ENCODE measurements at places on chromosomes 7 and 10.
A peak's percentile ranks its signal among the peaks of the same experiment; 100 is the strongest.

GRCh38 chr10:26486990-26487850, 49.1 kb downstream of the APBB1IP start:
- DNase-seq, result peak; percentile 45

DNA sequence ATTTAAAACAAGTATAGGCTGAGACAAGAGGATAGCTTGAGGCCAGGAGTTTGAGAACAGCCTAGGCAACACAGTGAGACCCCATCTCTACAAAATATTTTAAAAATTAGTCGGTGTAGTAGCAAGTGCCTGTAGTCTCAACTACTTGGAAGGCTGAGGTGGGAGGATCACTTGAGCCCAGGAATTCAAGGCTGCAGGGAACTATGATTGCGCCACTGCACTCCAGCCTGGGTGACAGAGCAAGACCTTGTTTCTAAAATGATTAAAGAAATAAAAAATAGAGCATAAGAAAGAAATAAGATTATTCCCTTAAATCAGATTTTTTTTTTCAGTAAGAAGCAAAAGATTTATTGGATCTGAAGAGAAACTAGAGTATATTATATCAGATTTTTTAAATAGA, 11.7 kb downstream of the LRRC20 start:
- DNase-seq, result no peak

DNA sequence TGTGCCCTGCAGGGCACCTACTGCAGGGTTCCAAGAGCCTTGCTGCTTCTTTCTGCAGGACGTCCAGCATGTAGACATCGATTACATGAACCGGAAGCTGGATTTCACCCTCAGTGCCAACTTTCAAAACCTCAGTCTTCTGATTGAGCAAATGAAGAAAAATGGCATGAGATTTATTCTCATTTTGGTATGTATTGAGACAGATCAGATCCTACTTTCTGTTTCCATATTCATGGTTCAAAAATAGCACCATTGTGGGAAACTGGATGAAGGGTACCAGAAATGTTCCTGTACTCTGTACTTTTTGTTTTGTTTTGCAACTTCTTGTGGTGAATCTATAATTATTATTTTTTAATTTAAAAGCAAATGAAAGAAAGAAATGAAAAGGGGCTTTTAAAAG, 64.1 kb downstream of the MGAM2 start:
- DNase-seq, result no peak

- DNase-seq, result no peak
Observed at GRCh38 chr10:63605197-63605967, 84.2 kb downstream of the REEP3 start.

DNA sequence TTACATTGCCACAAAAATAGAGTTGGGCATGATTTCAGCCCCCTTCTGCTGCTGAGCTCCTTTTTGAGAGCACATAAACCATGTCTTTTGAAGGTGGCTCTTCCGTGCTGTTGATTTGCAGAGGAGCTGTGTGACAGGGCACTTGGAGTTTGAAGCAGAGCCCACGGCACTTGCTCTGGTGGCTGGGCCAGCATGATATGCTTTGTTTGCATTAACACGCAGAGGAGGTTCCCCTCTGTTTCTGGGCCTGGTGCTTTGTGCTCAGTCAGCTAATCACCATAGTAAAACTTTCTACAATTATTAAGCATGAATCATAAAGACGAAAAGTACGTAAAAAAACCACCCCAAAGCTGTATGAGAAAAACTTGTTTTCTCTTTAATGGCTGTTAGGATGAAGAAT, 40.1 kb downstream of the RBM33 start:
- DNase-seq, result no peak

- no peak for DNase-seq
Observed at GRCh38 chr10:87092376-87092860, 2.2 kb downstream of the GLUD1 start.

- no peak for DNase-seq
Observed at GRCh38 chr10:99605351-99605750, 14.9 kb downstream of the SLC25A28 start.

DNA sequence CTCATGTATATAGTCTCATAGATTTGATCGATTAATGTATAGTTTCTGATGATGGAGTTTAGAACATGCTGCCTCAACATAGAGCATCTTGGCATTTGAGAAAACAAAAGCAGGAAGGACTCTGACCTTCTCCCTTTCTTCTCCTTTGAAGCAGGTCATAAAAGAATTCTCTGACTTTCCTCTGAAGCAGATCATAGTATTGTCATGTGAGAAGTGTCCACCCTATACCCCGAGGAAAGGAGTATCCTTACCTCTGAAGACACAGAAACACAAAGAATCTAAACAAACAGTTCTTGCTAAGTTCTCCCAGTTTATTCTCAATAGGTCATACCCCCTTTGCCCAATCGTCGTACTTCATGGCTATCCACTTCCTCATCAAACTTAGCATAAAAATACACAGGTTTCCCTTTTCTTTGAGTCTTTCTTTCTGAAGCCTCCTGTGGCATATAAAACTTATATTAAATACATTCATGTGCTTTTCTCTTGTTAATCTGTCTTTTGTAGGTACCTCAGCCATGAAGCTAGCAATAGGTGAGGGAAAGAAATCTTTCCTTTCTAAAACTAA, 194.9 kb downstream of the REEP3 start:
- DNase-seq, result no peak

DNA sequence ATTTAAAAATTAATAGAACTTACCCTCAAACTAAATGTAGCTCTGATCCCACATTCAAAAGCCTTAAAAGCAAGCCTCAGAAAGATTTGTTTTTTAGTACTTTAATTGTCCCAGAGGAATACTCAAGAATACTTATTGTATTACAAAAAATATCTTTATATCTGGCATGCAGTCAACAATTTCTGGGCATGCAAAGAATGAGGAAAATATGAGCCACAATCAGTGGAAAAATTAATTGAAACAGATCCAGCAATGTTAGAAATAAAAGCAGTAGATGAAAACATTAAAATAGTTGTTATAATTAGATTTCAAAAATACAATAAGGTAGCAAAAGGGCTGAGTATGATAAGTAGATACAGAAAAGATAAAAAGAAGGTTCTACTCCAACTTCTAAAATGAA, 154.7 kb downstream of the PON1 start:
- no peak for DNase-seq

DNA sequence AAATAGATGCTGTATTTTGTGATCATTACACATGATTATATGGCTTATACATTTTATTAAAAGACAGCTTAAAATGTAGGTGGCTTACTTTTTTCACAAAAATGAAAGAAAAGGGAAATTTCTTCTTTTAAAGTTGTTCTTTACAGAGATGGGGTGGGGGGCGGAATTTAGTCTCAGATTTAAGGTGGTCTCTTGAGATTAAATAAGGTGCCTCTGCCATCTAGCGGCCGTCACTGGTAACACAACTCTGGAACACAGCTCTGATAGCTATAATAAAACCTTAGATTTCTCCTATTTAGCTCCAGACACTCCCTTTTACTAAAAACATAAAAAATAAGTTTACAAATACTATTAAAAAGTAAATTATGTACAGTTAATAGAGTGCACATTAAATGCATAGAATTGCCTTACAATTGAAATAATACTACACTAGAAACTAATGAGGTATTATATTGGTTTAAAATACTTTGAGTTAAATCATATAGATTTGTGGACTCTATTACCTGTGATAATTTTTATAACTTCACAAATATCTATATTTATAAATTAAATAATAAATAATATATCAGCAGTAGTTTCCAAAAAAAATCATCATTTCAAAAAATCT, 210.9 kb downstream of the DGKB start:
- peak; percentile 2 for DNase-seq

DNA sequence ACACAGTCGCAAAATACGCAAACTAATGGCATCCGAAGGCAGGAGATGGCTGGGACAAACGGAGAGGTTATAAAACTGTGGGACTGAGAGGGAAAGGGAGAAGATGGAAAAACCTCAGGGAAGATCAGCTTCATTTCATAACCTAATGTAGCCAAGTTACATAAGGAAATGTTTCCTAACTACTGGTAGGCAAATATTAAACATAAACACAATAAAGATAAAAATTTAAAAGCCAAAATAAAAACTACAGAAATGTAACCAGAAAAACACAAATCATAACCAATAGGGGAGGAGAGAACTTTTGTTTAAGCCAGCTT, 13.1 kb upstream of the MNX1 start:
- no peak for DNase-seq

GRCh38 chr7:87473192-87473591, 2.3 kb downstream of the ABCB4 start:
- DNase-seq, result no peak

DNA sequence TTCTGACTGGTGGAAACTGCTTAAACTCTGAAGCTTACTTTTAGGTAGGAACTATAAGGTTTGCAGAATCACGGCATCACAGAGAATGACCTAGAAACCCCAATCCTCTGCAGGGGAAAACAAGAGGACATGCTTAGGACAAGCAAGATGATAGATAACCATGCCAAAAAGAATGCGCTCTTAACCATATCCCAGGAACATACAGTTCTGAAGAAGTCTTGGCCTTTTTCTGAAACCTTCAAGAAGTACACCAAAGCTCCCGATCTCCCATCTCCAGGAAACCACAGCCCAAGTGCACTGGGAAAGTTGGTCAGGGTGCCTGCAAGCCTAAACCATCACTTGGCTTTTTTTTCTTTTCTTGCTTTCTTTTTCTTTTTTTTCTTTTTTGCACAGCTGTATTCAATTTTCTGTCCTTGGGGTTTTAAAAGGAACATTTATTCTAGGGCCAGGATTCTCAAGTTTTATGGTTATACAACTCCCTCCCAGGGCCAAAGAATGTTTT, 12.2 kb upstream of the SVIL start:
- no peak for DNase-seq

DNA sequence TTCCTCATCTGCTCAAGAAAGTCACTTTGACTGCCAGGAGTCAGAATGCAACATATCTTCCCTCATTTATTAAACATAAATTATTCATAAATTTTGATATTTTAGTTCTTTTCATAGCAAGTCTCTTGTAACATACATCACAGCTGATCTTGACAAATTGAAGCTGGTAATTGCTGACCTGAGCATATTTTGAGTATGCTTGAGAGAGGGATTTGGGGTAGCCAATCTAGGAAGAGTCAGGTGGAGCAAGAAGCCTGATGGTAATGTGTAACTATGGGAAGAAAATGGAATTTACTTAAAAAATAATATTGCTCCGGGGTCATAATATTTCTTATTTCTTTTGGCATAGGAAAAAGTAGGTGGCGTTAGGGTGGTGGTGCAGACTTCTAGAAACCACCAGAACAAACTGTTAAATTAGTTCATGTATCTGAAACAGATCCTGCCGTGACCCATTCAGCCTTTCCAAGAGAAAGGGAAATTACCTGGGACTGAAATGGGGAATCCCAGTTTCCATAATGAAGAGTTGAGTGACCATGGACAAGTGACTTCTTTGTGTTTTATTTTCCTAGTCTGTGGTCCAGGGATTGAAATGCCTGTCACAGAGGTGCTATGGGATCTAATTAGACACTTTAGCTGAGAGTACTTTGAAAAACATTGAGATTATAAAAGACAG, 12.9 kb downstream of the CPED1 start:
- no peak for DNase-seq

- no peak for DNase-seq
Observed at GRCh38 chr10:8275911-8276310, 221.4 kb downstream of the GATA3 start.

- no peak for DNase-seq
Observed at GRCh38 chr7:66313886-66314568, 108.9 kb downstream of the TPST1 start.

- no peak for DNase-seq
Observed at GRCh38 chr7:28855538-28856217, 102.5 kb downstream of the TRIL start.

DNA sequence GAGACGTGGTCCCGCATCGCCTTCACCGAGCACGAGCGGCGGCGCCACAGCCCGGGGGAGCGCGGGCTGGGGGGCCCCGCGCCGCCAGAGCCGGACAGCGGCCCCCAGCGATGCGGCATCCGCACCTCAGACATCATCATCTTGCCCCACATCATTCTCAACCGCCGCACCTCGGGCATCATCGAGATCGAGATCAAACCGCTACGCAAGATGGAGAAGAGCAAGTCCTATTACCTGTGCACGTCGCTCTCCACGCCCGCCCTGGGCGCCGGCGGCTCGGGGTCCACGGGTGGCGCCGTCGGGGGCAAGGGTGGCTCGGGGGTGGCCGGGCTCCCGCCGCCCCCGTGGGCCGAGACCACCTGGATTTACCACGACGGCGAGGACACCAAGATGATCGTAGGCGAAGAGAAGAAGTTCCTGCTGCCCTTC, 737 bp downstream of the CNNM2 start:
- DNase-seq, result peak; percentile 26

GRCh38 chr7:103487419-103487818, 41.4 kb upstream of the SLC26A5 start:
- DNase-seq, result no peak

DNA sequence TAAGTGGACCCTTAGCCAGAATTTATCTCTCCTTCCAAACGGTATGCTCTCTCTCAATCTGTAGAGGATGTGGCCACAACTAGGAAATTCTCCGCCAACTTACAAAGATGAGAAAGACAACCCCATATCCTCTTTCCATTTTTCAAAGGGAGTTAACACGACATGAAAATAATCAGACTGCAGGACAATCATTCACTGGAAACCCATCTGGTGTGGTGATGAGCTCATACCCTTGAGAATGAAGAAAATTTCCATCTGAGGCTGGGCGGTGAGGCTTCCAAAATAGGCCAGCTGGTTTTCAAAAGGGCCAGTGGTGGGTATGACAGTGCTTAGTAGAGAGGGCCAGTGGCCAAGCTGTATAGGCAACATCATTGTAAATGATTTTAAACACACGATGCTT, 369.6 kb downstream of the FRMD4A start:
- DNase-seq, result no peak

DNA sequence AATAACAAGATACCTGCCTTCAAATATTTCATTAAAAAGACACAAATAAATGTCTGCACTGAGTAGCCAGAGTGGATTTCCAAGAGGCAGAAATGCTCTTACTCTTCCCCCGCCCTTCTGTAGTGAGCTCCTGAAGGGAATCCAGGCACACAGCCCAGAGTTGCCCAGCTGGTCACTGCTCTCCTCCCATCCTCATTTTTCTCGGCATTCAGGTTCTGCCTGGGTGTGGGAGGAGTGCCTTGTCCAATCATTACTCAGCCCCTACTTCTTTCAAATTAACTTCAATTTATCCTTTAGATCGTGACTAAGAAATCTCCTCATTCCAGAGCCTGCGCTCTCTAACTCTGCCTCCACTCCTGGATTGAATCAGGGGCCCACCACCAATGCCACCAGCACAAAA, 12.2 kb downstream of the CCDC6 start:
- no peak for DNase-seq
